ENCODE measurements at places on chromosomes 4 and X.

DNA sequence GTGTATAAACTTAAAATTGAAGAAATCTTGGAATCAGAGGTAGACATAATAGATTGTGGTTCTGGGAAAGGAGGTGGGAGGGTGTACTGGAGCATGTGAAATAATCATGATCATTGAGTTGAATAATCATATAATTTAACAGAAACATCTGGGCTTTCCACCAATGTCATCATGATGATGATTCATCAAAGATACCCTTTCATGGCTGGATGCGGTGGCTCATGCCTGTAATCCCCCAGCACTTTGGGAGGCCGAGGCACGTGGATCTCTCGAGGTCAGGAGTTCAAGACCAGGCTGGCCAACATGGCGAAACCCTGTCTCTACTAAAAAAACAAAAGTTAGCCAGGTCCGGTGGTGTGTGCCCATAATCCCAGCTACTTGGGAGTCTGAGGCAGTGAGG, 6.7 kb upstream of the RUFY3 start:
- DNase-seq: no peak

DNA sequence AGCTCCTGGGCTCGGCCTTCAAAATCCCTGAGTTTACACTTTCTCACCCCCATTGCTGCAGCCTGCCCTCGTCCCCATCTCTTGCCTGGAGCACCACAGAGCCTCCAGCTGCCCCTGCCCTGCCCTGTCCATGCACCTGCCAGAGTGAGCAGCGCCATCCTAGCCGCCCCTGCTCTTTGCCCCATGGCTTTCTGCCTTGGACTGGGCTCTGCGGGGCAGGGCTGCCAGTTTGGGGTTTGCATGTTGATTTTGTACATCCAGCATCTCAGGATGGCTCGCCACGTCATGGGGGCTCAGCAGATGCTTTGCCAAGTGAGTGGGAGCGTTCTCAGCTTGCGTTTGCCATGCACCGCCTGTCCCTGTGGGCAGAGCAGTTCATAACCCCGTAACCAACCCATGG, 67.1 kb upstream of the HGFAC start:
- DNase-seq: no peak

GRCh38 chrX:57422289-57422688, 135.8 kb downstream of the FAAH2 start:
- DNase-seq: no peak

DNA sequence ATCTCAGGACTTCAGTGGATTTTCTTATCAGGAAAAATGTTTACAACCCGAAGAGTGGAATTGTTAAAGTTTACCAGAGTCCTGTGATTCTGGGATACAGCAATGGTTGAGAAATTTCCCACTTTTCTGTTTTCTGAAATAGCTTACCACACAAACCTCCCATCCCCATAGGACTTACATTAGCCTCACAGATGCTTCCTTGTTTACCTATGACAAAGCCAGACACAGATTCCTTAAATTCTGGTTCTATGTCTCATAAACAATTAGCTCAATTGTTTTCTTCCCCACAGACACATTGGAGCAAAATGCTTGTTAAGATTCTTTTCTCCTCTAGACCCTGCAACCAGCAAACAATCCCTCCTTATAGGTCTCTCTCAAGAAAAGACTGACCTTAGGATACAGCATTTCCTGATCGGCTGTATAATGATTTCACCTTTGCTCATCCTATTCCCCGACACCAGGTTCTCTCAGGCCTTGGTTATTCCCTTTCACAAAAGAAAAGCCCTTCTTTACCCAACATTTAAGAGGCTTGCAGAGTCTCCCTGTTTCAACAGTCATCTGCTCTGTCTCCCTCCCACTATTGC, 886.2 kb downstream of the ARAP2 start:
- DNase-seq: no peak

DNA sequence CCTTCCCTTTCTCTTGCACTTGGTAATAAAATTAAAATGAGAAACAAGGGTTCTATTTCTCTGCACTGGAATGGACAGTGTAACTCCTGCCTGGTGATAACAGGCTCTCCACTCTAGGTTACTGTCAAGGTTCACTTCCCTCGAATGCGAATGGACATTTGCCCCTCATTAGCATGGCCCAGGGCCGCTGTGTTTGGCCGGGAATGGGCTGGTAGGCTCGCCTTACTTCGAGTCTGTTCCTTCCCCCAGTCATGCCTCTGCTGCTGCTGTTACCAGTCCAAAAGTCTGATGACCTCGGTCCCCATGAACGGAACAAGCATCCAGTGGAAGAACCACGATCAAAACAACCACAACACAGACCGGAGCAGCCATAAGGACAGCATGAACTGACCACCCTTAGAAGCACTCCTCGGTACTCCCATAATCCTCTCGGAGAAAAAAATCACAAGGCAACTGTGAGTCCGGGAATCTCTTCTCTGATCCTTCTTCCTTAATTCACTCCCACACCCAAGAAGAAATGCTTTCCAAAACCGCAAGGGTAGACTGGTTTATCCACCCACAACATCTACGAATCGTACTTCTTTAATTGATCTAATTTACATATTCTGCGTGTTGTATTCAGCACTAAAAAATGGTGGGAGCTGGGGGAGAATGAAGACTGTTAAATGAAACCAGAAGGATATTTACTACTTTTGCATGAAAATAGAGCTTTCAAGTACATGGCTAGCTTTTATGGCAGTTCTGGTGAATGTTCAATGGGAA, 61.5 kb downstream of the EDNRA start:
- no peak for DNase-seq

GRCh38 chrX:77426811-77427210, 20.4 kb upstream of the FGF16 start:
- DNase-seq: no peak

DNA sequence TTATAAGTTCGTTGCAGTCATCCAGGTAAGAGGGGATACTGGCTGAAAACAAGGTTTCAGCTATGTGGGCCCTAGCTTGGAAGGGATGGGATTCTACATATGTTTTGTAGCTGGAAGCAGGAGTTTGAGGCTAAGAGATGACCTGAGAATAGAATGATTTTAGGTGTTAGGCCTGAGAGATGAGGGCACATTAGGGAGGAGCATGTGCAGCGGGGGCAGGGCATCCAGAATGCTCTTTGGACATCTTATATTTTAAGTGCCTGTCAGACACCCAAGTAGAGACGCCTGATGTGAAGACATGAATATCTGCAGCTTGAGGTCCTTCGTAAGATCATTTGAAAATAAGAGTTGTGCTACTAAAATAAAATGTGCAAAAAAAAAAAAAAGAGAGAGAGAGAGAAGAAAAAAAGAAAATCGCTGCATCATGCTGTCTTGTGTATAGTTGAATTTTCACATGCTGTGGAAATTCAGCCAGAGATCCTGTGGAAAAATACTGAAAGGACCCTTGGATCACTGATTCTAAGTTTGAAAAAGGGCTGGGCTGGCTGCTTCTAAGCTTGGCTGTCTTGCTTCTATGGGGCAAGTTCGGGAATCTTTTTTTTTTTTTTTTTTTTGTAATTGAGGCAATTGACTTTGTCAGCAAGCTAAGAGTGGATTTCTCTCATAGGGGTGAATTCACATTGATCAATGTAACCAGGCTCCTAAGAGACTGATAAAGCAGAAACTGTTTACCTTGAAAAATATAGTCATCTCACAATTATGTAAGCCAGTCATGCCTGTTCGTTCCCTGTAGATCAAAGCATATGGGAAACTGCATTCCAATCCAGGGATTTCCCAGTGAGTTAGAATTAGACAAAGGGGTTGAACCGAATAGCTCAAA, 341.0 kb upstream of the GATB start:
- no peak for DNase-seq
